ENCODE measurements at places on chromosomes 5 and 9.

DNA sequence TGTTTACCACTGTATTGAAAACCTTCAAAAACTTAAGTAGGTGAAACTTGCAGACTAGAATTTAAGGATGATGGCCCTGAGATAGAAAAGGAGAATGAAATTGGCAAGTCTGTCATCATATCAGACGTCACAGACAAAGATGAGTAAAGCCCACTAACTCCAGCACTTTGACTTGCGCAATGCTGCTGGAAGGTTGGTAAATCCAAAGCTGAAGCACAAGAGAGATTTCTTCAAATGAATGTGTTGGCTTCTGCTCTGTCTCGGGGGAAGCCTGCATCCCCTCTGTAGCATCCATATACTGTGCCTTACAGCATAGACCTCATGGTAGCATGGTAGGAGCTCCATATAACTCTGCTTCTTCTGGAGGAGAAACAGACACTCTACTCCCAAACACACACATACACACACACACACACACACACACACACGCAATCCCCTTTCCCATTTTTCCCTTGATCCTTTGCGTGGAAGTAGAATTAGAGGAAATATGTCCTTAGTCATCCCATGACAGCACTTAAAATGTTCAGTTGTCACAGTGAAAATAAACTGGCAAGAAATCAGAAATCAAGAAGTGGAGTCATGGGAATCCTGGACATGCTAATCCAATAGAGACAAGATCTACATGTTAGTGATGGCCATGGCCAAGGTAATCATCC is 241.5 kb downstream of the NR3C1 start:
- DNase-seq: no peak

- no peak for DNase-seq
These were observed 16.9 kb upstream of the ADRA1B start for GRCh38 chr5:159899067-159900049.

DNA sequence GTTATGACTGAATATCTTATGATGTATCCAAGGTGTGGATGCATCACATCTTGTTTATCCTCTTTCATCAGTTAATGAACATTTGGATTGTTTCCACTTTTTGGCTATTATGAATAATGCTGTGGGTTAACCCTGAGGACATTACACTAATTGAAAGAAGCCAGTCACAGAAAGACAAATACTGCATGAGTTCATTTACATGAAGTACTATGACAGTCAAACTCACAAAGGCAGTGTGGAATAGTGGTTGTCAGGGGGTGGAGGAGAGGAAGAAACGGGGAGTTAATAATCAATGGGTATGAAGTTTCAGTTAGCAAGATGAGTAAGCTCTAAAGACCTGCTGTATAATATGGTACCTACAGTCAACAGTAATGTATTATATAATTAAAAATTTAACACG is 409.4 kb upstream of the CTNND2 start:
- no peak for DNase-seq

- no peak for DNase-seq
These were observed 42.0 kb upstream of the LIFR start for GRCh38 chr5:38598296-38598993.

DNA sequence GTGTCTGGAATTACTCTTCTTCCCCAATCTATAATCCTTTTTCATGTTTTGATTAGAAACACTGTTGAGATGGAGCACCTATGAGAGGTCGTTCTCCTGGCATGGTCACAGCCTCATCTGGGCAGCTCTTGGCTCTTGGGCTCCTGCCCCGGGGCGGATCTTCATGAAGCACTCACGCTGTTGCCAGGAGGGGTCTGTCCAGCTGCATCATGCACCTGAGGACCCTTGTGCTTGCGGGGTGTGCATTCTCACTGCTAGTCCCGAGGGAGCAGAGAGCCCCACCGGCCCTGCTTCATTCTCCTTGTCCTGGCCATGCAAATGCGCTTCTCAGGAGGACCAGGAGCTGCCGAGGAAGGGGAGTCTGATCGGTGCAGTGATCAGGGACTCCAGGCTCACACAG is 117.6 kb upstream of the S1PR3 start:
- DNase-seq: no peak

DNA sequence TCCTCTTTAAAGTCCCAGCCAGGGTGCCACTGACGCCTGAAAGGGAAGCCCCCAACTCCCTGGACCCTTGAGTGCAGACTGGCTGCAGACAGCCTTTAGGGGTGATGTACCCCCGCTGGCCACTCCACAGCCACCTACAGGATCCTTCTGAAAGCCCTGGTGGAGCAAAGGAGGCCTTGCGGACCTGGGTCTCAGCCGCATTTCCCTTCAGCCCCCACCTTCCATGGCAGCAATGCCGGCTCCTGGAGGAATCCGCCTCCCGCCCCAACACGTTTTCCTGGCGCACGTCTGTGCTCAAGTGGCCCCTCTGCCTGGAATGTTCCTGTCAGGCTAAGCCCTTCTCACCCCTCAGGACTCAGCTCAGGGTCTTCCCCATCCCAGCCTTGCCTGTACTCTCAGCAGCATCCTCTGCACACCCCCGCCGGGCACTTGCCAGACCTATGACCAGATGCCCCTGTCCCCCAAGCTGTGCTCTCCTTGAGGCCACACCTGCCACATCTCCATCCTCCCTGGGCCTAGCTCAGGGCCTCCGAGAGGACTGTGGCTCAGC is 134.1 kb upstream of the RAPGEF1 start:
- DNase-seq: no peak

- no peak for DNase-seq
These were observed 56.7 kb upstream of the RPS23 start for GRCh38 chr5:82334856-82335255.

- no peak for DNase-seq
These were observed 277.9 kb downstream of the GAS1 start for GRCh38 chr9:86669422-86669821.

DNA sequence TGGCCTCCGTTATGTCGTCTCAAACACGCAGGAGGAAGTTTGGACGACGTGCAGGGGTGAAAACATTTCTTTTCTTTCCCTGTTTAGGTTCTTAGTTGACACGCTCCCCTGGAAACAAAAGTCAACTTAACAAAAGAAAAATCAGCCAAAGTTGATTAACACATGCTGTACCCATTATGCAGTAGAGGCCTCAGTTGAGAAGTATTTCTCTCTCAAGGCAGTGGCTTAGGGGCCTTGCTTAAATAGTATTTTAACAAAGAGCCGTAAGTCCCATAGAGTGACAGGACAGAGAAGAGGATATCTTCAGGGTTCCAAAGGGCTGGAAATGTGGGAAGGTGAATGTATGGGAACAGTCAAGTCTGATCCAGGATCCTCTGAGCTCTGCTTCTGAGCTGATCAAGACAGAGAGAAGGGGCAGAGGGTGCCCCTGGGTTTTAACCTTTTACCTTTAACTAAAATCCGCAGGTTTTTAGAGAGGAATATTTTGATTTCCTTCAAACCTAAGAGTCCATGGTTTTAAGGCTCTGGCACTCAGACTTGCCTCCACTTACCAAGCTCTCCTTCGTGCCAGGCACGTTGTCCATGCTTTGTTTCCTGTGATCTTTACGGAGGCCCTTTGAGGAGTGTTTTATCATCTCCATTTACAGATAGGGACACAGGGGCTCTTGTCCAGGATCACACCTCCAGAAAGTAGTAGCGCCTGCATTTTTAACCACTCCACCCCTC is 629 bp upstream of the CD74 start:
- DNase-seq: no peak

GRCh38 chr9:95349091-95350038 is 31.9 kb upstream of the FANCC start:
- no peak for DNase-seq

DNA sequence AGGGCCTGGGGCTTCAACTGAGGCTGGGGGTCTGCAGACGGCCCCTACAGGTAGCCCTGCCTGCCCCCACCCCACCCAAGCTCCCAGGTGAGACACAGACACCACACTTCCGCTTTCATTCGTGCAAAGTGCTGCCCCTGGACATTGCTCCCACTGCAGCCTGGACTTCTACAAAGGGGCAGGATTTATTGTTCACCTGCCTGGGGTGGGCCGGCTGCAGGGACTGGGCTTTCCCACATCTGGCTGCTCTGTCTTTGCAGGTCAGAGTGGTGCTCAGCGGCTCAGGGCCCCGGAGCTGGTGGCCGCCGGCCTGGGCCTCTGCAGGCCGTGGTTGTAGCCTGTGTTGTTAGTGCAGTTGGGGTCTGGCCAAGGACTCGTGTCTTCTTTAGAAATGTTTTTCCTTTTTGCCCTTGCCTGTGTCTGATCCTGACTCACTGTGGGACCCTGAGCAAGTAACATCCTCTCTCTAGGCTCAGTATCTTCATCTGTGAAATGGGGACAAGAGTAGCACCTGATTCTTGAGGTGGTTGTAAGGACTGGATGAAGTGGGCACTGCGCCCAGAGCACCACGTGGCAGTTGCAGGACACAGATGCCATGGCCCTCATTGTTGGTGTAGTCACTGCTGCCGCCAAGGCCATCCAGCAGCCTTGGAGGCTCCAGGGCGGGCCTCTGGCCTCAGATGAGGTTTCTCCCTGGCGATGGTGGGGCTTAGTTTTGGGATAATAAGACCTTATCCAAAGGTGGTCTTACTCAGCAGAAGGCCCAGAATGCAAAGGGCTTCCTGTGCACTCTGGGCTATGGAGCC is 143.9 kb downstream of the CACNA1B start:
- DNase-seq: no peak

DNA sequence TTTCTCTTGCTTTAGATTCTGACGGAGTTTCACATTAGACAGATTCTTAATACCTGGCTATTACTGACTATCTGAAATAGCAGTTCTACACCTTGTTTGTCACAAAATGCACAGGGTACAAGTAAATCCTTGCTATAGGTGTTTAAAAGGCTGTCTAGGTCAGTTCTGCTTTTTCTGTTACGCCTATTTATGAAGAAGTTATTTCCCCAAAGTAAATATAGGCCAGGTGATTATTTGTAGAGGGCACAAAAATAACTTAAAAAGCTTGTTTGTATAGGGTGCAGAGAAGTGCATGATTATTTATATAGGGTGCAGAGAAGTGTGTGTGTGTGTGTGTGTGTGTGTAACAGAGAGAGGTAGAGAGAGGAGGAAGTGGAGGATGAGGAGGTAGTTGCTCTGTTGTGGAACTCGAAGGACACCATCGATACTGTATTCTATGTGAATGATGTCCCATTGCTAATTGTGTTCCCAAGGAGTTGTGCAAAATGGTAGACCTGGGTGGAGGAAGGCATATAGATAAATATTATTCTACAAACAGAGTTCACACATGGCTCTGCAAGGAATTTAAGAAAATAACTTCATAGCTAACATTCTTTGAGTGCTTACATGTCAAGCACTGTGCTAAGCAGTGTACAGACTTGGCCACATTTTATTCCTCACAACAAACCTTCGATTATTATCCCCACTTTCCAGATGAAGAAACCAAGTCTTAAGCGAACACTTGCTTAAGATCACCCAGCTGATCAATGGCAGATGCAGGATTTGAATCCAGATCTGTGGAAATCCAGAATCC is 96.3 kb upstream of the EQTN start:
- no peak for DNase-seq

- DNase-seq: no peak
These were observed 163.1 kb downstream of the CDK5RAP2 start for GRCh38 chr9:120416781-120417427.

DNA sequence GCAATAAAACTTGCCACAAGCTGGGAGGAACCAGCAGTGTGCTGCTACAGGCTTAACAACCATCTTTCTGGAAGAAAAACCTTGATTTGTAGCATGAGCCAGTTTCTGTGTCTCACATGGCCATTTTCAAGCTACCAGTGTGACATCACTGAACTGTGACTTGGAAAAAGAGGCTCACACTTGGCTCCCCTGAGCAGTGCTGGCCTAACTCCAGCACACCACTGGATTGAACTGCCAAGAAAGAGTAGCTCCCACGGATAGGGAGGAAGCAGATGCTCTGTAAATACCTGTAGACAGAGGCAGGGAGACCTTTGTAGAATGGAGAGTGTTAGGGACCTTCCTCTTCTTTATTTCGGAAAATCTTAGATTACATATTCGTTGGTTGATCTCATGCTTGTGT is 197.9 kb downstream of the SH3GL2 start:
- DNase-seq: no peak

- DNase-seq: no peak
These were observed 101.8 kb downstream of the EHMT1 start for GRCh38 chr9:137720571-137721110.

- no peak for DNase-seq
These were observed 190.1 kb upstream of the ZNF608 start for GRCh38 chr5:124936626-124936933.

DNA sequence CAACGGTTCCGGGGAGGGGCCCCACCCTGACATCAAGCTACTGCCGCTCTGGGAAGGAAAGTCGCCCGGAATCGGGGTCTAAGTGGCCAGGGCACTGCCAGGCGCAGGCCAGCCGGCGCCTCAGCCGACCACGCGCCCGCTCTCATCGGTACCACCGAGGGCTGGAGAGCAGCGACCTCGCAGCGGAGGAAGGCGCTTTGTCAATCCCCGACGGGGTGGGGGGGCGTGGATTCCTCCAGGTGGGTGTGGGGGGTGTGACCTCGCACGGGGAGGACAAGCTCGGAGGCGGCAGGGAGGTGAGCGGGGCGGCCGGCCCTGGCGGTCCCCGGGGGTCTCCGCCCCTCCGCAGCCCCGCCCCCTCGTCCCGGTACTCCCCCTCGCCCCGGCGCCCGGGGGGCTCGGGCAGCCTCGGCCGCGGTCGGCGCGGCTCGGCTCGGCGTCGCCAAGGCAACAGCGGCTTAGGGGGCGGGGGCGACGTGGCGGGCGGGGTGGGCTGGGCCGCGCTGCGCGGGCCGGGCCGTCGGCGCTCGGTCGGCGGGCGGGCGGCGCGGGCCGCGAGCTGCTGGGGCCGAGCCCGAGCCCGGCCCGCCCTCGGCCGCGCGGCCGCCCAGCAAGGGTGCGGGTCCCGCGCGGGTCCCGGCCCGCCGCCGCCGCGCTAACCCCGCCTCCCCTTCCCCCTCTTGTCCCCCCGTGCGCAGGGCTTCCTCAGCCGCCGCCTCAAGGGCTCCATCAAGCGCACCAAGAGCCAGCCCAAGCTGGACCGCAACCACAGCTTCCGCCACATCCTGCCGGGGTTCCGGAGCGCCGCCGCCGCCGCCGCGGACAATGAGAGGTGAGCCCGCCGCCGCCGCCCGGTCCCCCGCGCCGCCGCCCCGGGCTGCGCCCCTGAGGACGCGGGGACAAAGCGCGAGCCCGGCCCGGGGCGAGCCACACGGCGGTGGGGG is 47.5 kb downstream of the DAB2IP start:
- no peak for DNase-seq

DNA sequence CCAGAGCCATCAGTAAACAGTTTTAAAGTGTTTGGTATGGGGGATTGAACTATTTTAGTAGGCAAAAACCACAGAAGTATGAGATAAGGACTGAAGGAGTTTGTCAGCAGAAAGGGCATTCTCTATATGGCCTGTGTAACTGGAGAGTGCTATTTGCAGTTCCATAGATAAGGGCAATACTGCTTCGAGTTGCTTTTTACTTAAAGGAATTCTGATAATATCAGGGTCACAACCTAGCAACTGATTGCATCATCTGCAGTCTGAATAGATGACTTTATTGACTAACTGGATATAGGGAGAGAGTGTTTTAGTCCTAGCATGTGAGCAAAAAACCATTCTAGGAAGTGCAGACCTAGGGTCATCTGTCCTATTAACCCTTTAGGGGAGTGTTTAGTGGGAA is 645.2 kb upstream of the PTPRD start:
- DNase-seq: no peak
